Fibroblast of skin of scalp (primary cell): ENCODE measurements at places on chromosomes 3 and 15.

GRCh38 chr15:70781236-70781635 lies 17.9 kb upstream of the UACA start:
- DNase-seq, result no peak

DNA sequence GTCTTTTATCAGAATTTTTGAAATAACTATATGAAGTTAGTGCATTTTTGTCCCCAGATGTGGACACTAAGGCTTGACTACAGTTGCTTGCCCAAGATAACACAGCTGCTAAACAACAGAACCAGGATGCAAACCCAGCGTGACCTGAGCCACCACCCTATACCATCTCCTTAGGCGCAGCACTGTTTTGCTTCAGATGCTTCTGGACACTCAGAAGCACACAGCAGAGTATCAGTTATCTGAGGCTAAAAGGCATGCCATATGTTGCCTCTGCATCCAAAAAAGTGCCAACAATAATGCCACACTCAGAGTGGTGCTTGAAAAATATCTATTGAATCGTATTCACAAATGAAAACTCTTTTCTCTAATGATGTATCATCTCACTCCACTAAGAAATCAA lies 24.5 kb downstream of the KCNMB2 start:
- no peak for DNase-seq

DNA sequence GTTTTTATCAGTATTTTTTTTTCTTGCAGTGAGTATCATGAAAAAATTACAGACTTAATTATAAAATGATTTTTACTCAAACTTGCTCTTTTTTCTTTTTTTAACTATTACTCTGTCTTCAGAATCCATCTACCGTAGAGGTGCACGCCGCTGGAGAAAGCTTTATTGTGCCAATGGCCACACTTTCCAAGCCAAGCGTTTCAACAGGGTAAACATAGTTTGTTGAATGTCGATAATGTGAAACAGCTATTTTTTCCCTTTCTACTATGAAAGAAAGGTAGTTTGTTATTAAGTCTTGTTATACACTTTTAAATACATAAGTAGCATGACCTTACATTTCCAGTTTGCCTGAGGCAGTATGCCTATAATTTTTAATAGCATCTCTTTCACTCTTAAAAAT lies 45.6 kb downstream of the PRKCI start:
- no peak for DNase-seq

DNA sequence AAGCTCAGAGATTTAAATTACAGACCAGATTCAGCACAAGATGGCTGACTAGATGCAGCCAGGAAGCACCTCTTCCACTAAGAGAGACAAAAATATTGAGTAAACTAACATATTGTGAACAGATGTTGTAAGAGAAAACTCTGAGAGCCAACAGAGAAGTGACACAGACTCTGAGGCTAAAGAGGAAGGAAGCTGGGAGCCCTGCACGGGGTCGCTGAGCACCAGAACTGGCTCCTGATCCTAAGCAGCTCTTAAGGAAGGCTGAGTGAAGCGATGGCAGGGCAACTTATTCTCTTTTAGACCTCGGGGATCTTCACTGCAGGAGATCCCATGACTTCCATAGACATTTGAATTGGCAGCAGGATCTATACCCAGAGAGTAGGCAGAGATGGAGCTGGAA lies 578.0 kb upstream of the GRM7 start:
- no peak for DNase-seq

DNA sequence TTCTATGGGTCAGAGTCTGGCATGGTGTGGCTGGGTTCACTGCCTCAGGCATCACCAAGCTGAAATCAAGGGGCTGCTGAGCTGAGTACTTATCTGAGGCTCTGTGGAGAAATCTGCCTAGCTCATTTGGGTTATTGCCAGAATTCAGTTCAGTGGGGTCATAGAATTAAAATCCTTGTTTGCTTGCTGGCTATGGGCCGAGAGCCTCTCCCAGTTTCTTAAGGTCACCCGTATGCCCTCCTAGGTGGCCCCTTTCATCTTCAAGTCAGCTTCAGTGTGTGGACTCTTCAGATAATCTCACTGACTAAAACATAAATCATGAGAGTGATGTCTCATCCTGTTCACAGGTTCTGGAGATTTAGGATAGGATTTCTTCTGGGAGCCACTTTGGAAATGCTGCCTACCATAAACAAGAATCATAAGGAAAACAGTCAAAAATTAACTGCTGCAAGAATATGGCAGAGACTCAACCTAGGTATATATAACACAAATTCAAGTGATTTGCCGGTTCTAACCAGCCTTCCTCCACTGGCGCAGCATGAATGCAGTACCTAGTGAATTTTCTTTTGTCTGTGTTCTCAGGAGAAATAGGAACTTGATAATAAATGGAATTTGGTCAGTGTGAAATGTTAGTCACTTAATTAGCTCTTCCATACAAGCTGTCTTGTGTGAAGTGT lies 5.3 kb downstream of the CP start:
- DNase-seq, result no peak

DNA sequence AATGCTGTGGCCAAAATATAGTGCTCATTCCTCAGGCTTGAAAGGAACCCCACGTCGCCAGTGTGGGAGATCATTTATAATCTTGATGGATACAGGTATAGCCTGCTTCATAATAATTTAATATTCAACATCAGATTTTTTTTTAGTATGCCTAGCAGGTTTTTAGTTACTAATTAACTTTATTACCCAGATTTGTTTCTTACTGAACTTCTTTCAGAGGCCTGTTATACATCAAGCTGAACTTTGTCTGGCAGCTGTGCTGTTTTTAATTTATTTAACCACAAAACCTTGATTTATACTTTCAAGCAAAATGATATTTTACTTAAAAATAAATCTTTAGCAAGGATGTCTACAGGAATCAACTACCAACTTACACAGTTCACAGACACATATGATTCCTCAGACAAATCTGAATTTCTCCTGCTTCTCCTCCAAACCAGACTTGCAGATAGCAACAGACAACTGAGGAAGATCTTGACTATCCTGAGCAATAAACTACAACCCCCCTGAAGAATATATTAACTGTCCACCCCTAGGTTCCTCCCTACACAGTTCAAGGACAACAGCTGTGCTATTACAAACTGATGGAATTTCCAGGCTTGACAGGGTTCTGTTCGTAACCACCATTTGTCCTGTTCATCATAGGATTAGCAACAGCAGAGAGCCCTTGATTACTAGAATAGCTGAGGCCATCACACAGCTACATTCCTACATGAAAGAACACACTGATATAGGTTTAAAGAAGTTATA lies 610 bp downstream of the MAP4 start:
- DNase-seq, result peak; percentile 19

- peak; percentile 73 for DNase-seq
Measured at GRCh38 chr3:82080261-82080660, 318.8 kb upstream of the GBE1 start.

DNA sequence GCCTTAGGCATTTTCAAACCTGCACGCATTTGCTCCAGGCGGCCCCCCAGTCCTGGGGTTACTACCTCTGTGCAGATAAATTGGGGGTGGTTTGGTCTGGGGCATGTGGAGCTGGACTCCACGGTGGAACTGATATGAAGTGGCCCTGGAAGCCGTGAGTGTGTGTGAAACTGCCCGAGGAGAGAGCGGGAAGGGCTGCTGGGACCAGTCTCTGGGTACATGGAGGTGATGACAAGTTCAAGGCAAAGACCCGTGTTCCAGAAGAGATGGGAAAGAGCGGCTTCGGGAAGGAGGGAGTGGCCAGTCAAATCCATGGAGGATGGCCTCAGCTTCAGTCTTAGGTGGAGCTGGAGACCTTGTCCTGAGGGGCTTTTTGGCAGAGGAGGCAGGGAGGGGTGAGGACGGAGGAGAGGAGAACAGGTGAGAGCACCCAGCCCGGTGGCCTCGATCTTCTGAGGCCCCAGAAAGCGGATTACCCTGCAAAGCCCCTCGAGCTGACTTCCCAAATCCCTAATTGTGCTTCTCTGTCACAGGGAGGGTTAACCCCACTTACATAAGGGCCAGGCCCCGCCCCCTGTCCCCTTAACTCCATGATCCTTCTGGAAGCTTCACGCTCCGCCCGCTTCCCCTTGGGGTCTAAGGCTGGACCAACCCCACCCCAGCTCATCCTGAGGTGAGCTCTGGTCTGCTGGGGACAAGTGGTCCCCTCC lies 1.9 kb upstream of the NR2E3 start:
- no peak for DNase-seq

- DNase-seq, result no peak
Measured at GRCh38 chr3:16200411-16200810, 25.9 kb downstream of the GALNT15 start.

- DNase-seq, result no peak
Measured at GRCh38 chr3:50171540-50172301, 16.6 kb downstream of the SEMA3F start.

DNA sequence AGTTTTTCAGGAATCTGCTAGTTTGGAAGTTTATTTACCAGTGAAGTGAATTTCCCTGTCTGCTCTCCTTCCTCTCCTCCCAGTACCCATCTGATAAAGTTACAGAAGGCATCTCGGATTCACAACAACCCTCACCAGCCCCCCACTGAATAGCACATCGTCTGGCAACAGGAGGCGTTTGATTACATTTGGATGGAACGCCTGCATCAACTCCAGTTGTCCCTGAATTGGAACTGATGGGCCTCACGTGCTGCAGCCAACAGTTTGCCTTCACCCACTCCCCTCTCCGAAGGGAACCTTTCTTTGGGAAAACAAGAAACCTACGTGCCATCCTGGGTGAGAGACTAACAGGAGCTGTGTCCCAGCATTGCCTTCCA lies 59.5 kb upstream of the BCL6 start:
- DNase-seq, result no peak

- DNase-seq, result peak; percentile 34
Measured at GRCh38 chr15:78243491-78243941, 9.2 kb upstream of the ACSBG1 start.

DNA sequence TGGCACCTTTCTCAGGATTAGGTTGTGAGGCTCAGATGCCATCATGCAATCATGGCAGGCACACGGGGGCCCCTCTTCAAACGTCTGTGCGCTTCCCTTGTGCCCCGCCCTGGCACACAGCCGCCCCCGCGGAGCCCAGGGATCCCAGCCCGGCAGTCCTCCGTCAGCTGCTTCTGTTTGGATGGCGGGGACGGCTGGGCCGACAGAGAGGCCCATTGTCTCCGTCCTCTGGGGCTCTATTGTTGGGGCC lies 849 bp upstream of the HDAC11 start:
- no peak for DNase-seq

- DNase-seq, result no peak
Measured at GRCh38 chr3:164004205-164004604, 1074.1 kb downstream of the SI start.
